ENCODE measurements at places on chromosomes 3 and 15.

DNA sequence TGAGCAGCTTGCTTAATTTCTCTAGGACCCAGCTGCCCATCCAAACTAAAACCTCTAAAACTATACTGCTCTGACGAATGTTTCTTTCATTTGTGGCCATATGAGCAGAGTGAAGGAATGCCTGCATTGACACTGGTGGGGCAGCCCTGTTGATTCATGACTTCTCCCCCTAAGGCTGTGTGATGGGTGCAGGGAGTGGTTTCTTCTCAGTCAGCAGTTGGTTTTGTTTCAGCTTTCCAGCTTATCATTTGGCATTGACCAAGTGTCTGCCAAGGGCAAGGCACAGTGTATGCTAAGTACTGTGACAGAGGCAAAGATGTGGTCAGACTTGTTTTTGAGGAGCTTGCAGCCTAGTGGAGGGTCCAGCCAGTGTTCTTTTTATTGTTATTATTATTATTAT lies 4.7 kb downstream of the ABHD6 start:
- no peak for DNase-seq

DNA sequence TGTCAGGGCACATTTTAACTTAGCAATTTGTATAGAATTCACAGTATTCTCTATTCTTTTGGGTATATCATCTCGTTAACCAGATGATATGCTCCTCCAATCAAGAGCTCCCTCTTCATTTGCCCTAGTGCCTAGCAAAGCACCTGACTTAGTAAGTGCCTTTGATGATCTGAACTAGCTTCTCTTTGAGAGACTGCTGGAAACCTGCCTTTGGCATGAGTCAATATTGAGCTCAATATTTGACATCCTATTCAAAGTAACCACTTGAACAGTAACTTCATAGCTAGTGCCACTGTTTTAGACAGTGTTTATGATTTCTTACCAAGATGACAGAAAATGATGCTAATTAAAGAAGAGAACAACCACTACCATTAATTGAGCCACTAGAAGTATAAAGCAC lies 696.3 kb upstream of the UBE2E2 start:
- no peak for DNase-seq

- DNase-seq = no peak
Observed at GRCh38 chr3:58000306-58001085, 7.7 kb upstream of the FLNB start.

- DNase-seq = no peak
Observed at GRCh38 chr15:65254356-65254755, 32.3 kb downstream of the PARP16 start.

- no peak for DNase-seq
Observed at GRCh38 chr3:15899388-15899787, 101.6 kb upstream of the ANKRD28 start.

DNA sequence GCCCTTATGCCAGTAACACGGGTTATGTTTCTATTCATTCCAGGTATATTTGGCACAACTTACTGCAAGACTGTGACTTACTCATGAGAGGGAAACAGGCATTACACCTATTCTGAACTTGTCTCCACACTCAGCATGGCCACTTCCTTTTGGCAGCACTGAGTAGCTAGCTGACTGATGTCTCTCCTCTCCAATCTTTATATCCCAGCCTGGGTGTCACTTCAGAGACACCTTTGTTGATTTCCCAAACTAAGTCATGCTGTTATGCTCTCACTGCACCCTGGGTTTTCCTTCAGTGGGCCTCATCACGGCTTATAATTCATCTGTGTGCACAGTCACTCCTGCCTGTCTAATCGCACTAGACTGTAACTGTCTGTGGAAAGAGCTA lies 114.8 kb downstream of the MYLK start:
- no peak for DNase-seq

DNA sequence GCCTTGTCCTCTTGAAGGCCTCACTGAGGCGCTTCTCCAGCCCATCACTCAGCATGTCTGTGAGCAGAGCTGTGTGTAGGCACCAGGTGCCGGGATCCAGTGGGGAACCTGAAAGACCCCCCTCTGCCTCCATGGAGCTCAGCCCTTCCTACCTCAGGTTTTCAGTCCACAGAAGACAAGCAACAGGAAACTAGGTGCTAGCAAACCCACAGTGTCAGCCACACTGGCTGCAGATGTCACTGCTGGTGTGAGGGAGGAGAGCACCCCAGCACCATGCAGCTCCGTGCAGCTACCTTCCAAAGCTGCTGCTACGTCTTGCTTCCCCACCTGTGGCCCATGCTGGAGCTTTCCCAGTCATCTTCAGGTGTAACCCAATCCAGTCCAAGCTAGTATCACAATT lies 17.9 kb downstream of the PSTPIP1 start:
- no peak for DNase-seq

DNA sequence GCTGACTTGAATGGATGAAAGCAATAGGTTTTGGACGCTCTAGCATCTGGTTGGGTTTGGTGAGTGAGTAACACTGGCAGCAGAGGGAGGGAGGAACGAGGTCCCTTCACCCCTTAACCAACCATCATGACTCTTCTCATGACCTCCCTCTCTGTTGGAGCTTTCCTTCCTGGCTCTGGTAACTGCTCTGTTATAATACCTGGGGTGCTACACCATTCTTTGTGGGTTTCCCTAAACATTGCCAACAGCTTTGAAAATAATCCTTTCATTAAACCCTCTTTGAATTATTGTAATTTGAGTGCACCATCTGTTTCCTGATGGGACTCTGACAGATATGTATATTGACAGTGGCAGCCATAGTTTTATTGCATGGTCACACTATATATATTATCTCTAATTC lies 146.2 kb upstream of the PTPRG start:
- no peak for DNase-seq

DNA sequence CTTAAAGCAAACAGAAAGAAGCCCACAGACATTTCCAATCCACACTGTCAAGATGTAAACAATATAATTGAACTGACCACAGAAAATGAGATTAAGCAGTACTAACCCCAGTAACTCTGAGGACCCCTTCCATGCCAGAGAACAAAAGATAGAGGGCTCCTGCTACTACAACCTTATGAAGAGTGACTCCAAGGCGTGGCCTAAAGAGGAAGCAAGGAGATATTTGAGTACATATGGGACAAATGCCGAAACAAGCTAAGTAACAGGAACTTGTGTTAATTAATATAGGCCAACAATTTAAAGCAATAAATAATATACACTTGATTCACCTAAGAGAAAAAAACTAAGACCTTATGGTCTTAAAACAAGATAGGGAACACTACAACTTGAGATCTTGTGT lies 25.0 kb upstream of the VPS39 start:
- DNase-seq = no peak

GRCh38 chr15:67130166-67130565 lies 64.8 kb downstream of the SMAD3 start:
- DNase-seq = no peak

DNA sequence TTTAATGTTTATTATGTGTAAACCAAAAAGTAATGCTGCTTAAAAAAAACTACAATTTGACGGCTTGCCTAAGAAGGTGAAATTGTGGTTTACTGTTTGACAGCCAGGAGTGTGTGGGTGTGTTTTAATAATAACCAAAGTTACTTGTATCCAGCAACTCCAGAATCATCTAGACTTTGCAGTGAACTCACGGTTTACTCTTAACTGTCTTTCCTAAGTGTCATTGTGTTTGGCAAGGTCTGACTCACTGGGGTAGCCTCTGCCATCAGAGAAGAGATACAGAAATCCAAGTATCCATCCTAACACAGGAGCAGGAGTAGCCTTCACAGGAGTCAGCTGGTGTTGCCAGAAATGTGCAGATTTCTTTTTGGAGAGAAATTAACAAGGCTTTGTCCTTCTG lies 151.1 kb downstream of the CTNNB1 start:
- DNase-seq = no peak

- no peak for DNase-seq
Observed at GRCh38 chr15:69999392-70000085, 98.2 kb downstream of the TLE3 start.

DNA sequence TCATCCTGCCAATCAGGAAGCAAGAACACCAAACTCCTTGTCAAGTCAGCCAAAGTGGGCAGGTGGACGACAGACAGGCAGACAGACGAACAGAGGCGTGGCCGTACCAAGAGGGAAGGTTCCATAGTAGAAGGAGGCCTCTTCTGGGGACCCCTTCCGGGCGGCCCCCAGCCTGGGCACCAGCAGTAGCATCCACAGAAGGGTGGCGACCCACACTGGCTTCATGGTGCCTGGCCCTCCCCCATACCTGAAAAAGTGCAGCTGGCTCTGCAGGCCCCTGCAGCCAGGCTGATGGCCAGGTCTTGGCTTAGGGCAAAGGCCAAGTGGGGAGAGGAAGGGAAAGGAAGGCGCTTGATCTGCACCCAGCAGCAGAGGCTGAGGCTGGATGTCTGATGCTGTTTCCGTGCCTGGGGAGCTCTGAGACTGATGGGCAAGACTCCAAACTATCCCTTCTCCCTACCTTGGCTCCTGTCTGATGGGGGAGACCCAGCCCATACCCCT lies 607 bp downstream of the LCTL start:
- DNase-seq = no peak

DNA sequence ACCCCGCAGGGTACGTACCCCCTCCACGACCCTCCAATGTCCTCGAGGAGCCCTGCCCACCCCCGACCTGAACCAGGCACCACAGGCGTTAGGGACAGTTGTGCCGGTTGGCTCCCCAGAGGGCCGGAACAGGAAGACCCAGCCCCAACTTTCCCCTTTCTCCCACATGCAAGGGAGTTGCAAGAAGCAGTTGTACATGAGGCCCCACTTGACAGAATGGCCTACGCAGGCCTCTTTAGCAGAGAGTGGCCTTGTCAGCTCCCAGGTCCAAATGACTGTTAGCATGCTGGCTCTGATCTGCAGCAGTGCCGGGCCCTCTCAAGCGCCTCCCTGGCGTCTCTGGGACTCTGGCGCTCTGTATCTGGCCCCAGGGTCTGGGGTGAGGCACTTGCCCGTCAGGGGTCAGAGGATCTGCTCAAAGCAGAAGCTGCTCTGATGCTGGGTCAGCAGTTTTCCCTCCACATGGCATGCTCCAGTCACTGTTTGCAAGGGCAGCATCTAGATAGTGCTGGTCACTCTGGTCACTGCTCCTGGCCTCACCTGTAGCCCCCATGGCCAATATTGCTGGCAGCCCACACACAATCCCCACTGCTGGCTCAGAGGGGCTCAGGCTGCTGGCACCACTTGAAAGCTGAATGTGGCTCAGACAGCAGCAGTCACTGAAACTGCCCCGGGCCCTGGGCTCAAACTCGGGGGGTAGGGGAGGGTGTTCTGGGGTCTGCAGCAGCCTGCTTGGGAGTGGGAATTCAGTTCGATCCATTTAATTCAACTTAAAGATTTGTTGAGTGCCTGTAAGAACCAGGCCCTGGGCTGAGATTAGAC lies 254.5 kb downstream of the FAM43A start:
- no peak for DNase-seq

DNA sequence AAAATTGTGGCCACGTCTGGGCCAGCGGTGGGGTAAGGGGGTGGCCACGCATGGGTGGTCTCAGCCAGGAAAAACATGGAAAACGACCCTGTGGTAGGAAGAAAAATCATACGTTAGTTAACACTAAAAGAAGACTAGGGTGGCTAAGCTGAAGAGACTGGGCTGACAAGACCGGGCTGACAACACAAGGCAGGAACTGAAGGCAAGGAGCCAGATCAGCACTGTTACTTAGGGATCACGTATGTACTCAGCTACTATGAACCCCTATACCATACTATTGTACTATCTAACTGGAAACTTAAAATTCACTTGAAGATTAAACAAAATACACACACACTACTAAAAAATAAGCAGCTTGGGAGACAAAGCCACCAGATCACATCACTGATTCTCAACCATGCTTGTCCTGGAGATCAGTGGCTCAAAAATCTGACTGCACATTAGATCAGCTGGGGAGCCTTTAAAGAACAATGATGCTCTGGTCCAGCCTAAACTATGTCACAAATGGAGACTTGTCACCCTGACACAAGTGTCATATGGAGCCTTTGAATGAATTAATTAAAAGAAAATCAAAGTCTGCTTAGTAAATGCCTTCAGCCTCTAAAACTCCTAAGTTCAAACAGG lies 442.2 kb downstream of the SHQ1 start:
- DNase-seq = no peak

DNA sequence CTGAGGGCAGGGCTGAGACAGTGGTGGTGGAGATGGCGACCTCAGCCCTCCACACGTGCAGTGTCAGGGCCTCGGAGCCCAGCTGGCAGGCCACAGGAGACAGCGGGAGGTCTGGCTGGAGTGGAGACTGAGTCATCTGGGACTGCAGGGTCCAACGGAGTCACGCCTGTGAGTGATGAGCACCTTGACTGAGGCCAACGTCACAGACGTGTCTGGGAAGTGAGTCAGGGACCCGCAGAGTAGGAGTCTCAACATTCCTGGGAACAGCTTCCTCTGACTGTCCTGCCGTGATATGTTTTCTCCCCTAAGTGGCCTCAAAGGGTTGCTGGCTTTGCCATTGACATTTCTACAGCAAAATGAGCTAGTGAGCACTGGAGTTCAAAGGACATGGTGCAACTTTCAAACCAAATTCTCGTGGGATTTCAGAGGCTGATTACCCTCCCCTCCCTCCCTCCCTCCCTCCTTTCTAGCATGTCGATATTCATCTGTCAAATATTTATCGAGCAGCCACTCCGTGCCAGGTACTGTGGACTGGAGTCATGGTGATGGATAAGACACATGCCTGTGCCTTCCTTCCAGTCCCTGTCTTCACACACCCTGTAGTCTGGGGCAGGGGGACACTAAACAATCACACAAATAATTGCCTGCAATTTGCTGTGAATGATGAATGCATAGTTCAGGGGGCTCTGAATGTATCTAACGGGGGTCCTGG lies 53.3 kb upstream of the AMOTL2 start:
- no peak for DNase-seq

DNA sequence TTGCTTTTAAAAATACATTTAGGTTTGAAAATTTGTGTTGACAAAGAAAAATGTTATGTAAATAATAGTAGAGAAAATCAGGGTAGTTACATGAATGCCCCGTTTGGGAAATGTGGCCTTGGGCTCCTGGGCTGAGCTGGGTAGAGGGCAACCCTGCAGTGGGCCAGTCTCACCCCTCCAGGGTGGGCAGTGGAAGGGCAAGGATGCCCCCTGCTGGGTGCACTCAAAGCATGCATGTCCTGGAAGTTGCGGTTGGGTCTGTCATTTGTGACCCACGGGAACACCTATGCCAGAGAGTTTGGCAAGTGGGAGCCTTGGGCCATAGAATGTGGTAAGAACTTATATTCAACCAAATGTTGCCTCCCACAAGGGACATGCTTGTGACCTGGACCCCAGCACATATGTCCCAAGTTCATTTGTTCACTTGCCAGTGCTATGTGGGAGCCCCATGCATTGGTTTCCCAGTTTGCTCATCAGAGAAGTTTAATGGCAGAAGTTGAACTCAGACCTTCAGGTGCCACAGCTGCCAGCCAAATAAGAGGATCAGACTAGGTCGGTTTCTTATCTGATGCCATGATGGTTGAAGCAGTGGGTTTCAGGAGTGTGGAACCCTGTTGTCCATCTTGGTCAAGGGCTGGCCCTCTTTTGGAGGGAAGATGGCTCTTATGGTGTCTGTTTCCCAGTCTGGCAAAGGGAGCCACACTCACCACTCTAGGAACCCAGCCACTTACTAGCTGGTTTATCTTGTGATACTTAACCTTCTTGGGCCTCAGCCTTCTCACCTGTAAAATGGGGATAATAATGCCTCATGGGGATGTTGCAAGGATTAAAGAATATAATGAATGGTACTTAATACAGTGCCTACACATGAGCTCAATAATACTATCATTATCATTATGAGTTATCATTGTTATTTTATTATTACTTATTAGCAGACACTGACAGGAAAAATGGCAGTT lies 2.5 kb upstream of the PLCB2 start:
- DNase-seq = no peak

Data from stimulated activated CD4-positive, alpha-beta T cell treated with anti-CD3 and anti-CD28 coated beads, Interleukin-15, amount 100 ng/mL, for 1 hour (primary cell).